ENCODE measurements at places on chromosomes 16 and 17. TPM values are rescaled to one million over a fixed set of nuclear protein-coding genes. Genes with fewer than 3 reads are reported as not detected.
A peak's percentile ranks its signal among the peaks of the same experiment; 100 is the strongest.

DNA sequence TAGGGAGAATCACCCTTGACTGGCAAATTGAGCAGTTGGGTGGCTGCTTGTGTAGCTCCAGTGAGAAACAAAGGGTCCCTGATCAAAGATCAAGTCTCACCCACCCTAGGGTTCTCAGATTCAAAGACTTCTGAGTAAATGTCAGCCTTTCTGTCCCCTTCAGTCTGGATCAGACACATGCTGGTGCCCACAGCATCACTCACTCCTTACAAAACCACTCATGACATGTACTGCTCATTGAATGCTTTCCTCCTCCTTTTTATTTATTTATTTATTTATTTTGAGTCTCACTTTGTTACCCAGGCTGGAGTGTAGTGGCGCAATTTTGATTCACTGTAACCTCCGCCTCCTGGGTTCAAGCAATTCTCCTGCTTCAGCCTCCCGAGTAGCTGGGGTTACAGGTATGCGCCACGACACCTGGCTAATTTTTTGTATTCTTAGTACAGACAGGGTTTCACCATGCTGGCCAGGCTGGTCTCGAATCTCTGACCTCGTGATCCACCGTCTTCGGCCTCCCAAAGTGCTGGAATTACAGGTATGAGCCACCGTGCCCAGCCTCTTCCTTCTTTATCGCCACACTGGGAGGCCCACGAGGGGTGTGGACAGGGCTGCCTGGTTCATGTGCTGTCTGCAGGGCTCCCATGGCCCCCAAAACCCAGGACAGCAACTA, 462.0 kb upstream of the MAF start:
- DNase-seq: no peak

DNA sequence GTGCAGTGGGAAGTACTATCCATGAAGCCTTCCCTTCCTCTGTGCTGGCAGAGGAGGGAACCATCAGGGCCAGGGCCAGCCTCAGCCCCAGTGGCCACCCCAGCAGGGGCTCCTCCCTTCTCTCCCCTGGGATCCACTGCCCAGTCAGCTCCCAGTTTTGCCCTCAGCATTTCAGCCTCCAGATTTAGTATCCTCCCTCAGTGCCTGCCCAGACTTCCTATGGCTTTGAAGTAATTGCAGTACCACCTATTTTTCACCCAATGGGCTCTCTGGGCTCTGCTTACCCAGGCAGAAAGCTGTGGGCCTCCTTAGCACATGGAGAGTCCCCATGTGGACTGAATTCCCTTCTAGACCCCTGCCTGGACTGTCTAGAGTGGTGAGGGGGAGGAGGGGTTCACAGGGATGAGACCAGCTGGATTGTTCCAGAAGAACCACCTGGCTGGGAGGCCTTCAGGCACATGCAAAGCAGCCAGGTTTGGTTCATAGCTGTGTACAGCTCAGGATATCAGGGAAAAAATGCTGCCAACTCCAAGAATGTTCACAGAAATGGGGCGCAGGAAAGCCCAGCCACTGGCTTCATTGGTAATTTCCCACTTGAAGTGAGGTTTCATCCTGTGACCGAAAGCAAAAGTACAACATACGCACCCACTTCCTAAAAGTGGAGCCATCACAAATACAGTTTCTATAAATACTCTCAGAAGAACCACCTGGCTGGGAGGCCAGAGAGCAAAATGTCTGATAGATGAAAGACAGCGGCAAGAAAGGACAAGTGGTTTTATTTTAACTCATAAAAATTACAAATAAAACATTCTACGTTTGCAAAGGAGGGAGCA, 15.2 kb upstream of the HERPUD1 start:
- DNase-seq: no peak

DNA sequence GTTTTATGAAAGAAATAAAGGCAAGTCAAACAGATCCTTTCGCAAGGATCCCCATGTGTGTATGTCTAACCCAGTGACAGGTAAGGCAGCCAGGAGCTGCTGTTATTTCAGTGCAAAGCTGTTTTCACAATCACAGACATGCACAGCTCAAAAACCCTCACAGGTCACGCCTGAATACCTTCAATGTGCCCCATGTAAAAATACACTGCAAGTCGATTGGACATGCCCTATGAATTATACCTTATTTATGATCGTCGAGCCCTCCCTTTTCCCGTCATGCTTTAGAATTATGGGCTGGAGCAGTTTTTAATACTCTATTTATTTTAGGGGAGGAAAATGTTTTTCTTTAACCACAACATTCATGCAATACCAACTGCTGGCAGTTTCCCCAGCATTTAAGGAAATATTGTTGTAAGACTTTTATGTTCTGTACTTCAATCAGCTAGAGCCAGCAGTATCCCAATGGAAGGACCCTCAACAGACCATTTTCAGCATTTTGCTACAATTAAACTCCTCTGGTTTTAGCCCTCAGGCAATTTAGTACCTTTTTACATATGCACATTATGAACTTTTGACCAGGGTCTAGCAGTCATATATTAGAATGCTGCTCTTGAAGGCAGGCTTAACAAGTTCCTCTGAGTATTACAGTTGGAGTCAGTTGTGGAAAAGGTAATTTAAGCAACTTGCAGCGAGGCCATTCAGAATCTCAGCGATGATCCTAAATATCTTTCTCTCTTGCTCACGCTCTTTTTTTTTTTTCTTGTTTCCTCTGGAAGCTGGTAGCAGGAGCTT, 362.2 kb downstream of the WWOX start:
- peak; percentile 44 for DNase-seq

DNA sequence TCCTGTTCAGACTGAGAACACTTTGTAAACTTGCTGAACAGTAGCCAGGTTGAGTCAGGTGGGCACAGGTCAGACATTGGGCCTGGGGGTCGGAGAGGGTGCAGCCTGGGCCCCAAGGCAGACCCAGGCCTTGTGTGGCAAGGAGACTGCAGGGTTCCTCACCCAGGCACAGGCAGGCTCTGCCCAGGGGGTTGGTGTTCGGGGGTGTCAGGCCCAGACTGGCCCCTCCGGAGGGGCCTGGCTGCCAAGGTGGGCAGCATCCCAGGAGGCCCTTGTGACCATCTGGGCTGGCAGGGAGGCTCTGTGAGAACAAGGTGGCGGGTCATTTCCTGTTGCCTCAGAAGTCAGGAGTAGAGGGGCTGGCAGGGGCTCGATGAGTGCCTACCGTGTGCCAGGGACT, 585 bp upstream of the MYO15A start:
- DNase-seq: no peak

DNA sequence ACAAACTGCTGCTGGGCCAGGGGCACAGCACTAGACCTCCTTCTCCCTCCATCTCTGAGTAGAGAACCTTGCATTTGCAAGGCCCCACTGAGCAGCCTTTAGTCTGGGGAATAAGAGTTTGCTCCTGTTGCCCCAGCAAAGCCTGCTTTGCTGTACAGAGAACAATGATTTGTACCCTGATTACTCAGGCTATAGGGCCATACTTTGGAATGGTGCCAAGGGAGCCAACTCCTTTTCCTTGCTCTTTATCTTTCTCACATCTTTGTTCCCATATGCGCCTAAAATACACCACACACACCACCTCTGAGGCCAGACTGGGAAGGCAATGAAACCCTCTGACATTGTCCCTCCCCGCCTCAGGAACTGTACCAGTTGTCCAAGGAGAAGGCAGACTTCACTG, 21.2 kb downstream of the LIG3 start:
- no peak for DNase-seq

DNA sequence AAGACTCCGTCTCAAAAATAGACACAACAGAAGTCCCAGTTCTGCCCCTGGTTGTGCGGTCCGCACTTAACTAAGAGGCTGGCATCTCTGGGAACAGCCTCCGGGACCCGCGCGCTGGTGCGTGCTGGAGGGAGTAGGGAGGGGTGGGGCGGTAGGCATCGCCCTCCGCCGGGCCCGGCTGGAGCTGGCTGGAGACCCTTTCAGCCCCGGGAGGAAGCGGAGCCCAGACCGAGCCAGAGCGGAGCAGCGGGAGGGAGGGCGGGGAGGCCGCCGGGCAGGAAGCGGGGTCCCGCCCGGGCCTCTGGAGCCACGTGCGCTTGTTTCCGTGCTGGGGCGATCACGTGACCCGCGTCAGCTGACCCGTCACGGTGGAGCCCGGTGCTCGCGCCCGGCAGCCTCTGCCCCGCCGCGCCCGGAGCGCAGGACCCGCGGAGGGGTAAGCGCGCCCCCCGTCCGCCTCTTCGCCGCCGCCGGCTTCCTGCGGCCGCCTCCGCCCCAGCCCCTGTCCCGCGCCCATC, at the start of gene WDR81:
Gene WDR81 (plus strand): TSS at position 354 of the 518 bp plus-strand sequence. CDS start 256 bp downstream, outside the sequence.
- peak; percentile 94 for DNase-seq

GRCh38 chr16:54466233-54466632, 179.6 kb upstream of the IRX3 start:
- no peak for DNase-seq

DNA sequence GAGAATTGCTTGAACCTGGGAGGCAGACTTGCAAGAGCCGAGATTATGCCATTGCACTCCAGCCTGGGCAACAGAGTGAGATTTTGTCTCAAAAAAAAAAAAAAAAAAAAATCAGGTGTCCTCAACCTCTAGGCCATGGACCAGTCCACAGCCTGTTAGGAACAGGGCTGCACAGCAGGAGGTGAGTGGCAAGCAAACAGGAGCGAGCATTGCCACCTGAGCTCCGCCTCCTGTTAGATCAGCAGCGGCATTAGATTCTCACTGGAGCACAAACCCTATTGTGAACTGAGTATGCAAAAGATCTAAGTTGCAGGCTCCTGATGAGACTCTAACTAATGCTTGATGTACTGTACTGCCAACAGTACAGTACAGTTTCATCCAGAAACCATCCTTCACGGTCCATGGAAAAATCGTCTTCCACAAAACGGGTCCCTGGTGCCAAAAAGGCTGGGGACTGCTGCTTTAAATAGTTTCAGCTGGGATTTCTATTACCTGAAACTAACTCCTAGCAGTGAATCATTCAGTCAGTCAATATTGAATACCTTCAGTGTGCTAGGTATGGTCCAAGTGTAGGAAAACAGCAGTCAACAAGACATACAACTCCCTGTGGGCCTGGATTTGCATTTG, 56.3 kb upstream of the DHX40 start:
- no peak for DNase-seq

GRCh38 chr17:81898885-81899284, 3.2 kb upstream of the NPB start:
- no peak for DNase-seq

DNA sequence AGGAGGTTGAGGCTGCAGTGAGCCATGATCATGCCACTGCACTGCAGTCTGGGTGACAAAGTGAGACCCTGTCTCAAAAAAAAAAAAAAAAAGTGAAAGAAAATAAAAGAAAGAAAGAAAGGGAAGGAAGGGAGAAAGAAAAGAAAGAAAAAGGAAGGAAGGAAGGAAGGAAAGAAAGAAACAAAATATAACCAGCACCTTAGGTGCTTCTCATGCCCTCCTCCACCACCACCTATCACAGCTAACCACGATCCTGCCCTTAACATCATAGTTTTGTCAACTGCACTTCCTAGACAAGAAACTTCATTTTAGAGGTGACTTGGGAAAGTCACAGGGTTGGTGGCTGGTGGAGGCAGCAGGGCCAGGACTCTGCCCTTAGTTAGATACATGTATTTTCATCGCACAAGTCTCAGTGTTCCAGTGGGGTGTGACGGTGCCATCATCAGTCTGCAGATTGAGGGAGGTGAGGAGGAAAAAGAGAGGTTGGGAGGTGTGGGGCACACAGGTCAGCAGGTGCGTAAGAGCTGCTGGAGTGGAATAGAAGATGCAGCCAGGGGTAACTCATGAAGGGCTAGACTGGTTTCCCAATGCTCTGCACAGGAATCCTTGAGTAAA, 10.0 kb downstream of the SUPT4H1 start:
- no peak for DNase-seq

DNA sequence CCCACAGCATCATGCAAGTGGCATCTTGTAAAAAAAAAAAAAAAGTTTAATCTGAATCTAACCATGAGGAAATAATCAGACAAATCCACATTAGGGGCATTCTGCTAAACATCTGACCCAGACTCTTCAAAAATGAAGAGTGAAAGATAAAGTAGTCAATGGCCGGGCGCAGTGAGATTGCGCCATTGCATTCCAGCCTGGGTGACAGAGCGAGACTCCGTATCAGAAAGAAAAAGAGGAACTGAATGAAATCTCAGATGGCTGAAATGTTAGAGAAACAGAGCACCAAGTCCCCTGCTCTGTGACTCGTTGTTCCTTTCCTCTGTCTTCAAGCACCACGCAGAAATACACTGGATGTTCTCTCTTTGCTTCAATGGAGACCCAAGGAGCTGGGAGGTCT, 12.7 kb upstream of the RNF135 start:
- DNase-seq: no peak

- peak; percentile 90 for DNase-seq
Measured at GRCh38 chr16:578870-579405, 9.2 kb downstream of the PIGQ start.

DNA sequence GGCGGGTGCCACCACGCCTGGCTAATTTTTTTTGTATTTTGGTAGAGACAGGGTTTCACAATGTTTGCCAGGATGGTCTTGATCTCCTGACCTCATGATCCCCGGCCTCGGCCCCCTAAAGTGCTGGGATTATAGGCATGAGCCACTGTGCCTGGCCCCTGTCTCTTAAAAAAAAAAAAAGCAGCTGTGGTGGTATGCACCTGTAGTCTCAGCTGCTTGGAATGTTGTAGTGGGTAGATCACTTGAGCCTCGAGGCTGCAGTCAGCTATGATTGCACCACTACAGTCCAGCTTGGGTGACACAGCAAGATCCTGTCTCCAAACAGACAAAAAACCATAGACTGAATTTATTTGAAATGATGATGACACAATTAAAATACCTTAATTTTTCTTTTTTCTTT, 24.3 kb downstream of the CDK12 start:
- no peak for DNase-seq

DNA sequence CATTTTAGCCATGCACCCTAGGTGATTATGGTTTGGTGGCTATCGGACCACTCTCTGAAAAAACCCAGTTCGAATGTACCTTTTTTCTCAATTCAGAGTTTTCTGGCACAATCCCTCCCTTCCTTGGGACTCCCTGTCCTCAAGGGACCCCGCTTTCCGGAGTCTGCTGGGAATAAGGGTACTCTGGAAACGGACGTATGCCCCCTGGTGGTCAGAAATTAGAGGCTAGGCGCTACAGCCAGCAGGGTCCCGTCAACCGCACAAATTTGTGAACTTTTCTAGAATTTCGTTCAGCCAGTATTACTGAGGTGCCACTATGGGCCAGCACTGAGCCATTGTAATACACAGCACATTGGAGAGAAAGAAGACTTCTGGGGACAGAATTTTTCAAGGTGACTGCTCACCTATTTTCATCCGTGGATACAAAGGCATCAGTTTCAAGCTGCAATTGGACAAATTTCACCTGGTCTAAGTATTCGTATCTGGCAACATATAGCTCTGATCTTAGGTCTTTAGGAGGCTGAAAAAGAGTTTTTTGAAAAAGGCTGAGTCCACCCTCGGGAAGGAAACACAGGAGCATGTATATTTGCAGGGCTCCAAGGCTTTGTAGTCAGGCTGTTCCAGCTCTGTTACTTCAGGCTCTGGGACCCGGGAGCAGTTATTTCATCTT, 27.1 kb upstream of the CRYBA1 start:
- peak; percentile 85 for DNase-seq

- no peak for DNase-seq
Measured at GRCh38 chr17:1649844-1650501, at the start of gene RILP. TSS of gene RILP (minus strand) at chr17:1649866. CDS start at chr17:1649804, 62 bp downstream.

GRCh38 chr17:42342242-42343008, 45.8 kb downstream of the STAT3 start:
- no peak for DNase-seq

GRCh38 chr17:6120351-6120750, 50.2 kb downstream of the WSCD1 start:
- no peak for DNase-seq

WSB1 gene
- total RNA-seq: 195 TPM

OTOA gene
- 0.13 TPM for total RNA-seq

C16orf46 gene
- total RNA-seq: 1.7 TPM

KLHL10 gene
- 0.28 TPM for total RNA-seq

DDX5 gene
- 769 TPM for total RNA-seq

ALOX12B gene
- not detected for total RNA-seq

CACNG3 gene
- total RNA-seq: not detected

SLFN12L gene
- total RNA-seq: 6.2 TPM

NUDT21 gene
- total RNA-seq: 117 TPM

Data from kidney (tissue), 22 donors.